ENCODE measurements at places on chromosomes 2 and 18.
A peak's percentile ranks its signal among the peaks of the same experiment; 100 is the strongest.

GRCh38 chr2:208371634-208371935 lies 35.0 kb upstream of the PTH2R start:
- no peak for DNase-seq
- no peaks in the 10 kb centered on the region for H3K27me3 ChIP-seq
- no peaks in the 10 kb centered on the region for H3K4me1 ChIP-seq

DNA sequence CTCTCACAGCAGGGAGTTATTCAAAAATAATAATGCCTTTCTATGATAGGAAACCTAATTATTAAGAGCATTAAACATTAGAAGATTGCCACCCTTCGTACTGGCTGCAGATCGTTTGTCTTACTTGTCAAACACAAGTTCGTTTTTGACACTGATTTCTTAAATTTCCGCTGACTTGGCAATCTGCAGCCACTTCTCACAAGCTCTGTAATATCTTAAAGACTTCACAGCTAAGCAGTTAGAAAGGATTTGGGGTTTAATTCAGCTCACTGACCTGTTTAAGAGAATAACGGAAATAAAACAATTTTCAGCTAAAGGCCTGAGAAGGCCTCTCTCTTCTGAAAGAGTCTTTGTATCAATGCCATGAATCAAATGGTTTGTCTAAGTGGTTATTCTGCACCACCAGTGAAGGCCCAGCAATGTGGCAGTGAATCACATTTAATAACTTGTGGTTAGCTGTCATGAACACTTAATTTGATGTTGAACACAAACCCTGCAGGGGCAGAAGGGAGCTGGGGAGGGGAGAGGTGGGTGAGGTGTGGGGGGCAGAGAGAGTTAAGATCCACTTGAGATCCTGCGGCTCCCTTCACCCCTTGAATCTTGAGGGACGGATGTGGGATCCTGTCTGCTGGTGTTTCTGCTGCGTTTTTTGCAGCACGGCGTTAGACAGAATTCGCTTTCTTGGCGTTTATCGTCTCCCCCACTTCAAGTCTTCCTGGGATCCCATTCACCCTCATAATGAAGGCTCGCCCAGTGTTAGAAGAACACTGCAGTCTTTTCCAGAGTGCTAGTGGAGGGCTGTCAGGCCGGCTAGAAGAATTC lies 145.4 kb upstream of the SATB2 start:
- no peaks in the 10 kb centered on the region for H3K36me3 ChIP-seq
- DNase-seq, result no peak
- no peaks in the 10 kb centered on the region for H3K27me3 ChIP-seq
- H3K4me1 ChIP-seq, result no peaks in the 10 kb centered on the region
- no peak overlapping the region for H3K4me3 ChIP-seq
- H3K27ac ChIP-seq, result no peak overlapping the region

DNA sequence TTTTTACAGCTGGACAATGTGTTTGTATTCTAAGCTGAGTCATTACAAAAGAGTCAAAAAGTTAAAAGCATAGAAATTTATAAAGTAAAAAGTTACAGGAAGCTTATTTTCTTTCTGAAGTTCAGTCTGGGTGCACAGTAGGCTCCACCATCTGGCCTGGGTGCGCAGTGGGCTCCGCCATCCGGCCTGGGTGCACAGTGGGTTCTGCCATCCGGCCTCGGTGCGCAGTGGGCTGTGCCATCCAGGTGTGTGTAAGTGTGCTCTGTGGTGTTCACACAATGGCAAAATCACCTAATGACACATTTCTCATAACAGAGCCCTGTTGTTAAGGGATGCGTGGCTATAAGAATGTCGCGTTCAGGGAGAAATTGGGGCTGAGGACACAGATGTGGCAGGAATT lies 195.5 kb downstream of the ANKRD30B start:
- no peaks in the 10 kb centered on the region for H3K36me3 ChIP-seq
- H3K27ac ChIP-seq, result no peak overlapping the region
- DNase-seq, result no peak
- no peak overlapping the region for H3K4me3 ChIP-seq
- no peaks in the 10 kb centered on the region for H3K4me1 ChIP-seq
- H3K27me3 ChIP-seq, result no peaks in the 10 kb centered on the region

DNA sequence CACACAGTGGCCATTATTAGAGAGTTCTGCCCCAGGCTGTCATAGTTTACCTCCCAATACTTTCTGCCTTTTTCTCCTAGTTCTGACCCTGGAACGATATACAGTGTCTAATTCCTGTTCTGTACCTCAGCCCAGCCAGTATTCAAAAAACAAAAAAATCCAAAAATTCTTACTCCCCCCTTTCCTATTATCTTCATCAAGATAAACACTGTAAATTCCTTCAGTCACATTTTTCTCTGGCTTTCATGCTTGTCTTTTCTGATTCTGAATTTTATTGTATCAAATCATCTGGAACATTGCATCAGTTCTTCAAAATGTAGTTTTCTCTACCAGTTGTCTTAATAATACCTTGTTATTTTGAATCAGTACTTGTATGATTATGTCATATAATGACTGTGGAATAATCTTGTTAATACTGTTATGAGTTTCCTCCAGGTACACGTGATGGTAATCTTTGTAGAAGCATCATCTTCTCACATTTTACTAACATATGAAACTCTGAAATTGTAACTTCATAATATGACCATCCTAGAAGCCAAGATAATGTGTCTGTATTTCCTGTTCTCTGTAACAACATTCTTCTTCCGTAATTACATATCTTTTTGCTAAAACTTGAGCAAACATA lies 79.0 kb upstream of the NOSTRIN start:
- H3K36me3 ChIP-seq, result peaks cover 5% of the 10 kb centered on the region
- H3K4me3 ChIP-seq, result no peak overlapping the region
- DNase-seq, result no peak
- H3K27me3 ChIP-seq, result no peaks in the 10 kb centered on the region

- H3K36me3 ChIP-seq, result no peaks in the 10 kb centered on the region
- H3K27me3 ChIP-seq, result no peaks in the 10 kb centered on the region
- peak; percentile 92 for DNase-seq
- peak overlapping the region; percentile 41 for H3K27ac ChIP-seq
- H3K4me3 ChIP-seq, result no peak overlapping the region
Observed at GRCh38 chr2:174778085-174778981, 14.1 kb upstream of the CHRNA1 start.

All from natural killer cell (primary cell).